ENCODE measurements at places on chromosomes 5 and 9. TPM values are rescaled to one million over a fixed set of nuclear protein-coding genes. Genes with fewer than 3 reads are reported as not detected.

- DNase-seq = peak; percentile 75
Measured at GRCh38 chr9:20319641-20320337, 302.5 kb downstream of the MLLT3 start.

DNA sequence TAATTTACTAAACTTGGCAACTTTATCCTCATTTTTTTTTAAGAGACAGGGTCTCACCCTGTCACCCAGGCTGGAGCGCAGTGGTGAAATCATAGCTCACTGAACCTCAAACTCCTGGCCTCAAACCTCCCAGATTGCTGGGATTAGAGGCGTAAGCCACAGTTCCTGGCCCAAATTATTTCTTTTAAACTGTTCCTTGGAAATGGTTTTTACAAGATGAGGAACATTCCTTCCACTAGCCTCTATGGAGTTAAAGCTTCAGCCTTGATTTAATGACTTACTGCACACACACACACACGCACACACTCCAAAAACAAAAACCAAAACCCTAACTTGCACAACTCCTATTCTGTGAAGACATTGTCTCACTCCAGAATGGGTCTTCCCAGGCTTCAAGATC is 77.2 kb upstream of the TARS1 start:
- DNase-seq = no peak

- peak; percentile 14 for DNase-seq
Measured at GRCh38 chr9:131503626-131504465, 1.1 kb downstream of the POMT1 start.

DNA sequence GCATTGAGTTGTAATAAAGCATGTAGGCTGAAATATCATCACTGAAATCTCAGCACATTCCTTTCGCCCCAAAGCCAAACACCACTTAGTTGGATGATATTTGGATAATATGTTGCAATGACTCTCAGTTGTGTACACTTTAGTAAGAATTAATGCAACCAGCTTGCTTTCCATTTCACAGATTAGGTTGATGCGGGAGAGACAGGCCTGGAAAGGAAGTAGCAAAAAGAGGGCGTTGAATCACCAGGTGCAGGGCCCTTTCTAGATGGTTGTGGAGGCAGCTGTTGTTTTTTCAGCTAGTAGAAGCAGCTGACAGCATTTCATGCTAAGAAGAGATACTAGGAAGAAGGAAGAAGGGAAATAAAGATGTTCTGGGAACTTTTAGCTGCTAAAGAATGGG is 30.9 kb downstream of the DMRT3 start:
- DNase-seq = no peak

Gene GCNT4
- 7.7 TPM for polyA plus RNA-seq

- no peak for DNase-seq
Measured at GRCh38 chr9:117091529-117091928, 323.3 kb downstream of the ASTN2 start.

Gene SPINK6
- not detected for polyA plus RNA-seq

DNA sequence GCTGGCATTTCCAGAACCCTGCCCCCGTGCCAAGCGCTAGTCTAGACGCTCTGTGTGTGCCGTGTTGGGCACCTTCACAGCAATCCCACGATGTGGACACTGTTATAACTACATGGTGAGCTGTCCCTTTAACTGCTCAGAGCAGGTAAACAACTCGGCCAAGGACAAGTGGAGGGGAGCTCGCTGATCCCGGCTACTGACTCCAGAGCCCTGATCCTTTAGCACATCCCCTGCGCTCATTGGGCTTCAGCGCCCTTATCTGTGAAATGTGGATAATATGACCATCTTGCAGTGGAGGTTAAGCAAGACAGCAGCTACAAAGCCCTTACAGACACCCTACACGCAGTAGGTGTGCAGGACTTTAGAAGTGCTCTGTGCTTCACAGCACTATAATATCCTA is 16.5 kb downstream of the ORM2 start:
- no peak for DNase-seq

DNA sequence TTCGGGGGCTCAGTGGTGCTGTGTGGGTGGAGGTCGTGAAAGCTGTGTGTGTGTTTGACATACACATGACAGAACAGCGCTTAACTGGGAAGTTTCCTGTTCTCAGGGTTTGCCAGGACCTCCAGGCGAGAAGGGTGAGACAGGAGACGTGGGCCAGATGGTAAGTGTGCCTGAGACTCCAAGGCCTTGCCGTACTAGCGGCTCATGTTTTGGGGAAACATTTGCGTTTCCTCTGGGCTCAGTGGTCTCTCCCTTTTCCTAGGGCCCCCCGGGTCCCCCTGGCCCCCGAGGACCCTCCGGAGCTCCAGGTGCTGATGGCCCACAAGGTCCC is 68.3 kb upstream of the FCN2 start:
- no peak for DNase-seq

DNA sequence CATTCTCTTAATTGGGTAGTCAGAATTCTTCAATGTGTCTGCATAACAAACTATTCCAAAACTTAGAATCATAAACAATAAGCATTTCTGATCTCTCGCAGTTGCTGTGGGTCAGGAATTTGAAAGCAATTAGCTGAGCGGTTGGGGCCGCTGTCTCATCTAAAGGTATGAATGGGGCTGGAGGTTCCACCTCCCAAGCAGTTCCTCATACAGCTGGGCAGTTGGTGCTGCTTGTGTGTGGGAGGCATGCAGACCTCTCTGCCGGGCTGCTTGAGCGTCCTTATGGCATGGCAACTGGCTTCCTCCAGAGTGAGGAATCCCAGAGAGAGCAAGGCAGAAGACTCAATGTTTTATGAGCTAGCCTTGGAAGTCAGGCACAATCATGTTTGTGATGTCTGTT is 30.2 kb upstream of the SEMA4D start:
- no peak for DNase-seq

Gene AP3B1
- 27.9 TPM for polyA plus RNA-seq

Data from CD4-positive, CD25-positive, alpha-beta regulatory T cell (primary cell).